ENCODE measurements at places on chromosomes 7 and 10.
A peak's percentile ranks its signal among the peaks of the same experiment; 100 is the strongest.

DNA sequence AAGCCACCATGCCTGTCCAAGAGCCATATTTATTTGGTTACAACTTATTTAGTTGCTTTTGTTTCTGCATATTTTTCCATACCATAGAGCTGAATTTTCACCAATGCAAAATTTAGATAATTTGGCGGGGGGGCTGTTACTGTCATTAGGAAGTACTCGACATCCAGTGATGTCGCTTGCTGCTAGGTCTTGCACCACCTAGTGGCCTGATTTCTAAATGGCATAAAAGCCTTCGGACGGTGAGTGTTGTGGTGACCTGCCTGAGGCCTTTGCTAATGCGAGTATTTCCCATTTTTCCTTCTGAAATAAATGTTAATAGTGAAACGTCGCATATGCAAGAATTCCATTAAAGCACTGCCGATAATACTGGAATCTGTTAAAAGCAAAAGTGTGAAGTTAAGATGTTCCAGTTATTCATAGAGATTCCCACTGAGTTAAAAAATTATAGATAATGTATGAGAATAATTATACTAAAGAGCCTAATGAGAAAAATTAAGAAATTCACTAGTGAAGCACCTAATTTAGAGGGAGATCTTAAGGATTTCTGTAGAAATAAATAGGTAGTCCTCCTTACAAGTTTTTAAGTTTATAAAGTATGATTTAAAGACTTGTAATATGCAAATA lies 86.1 kb upstream of the DNAJB6 start:
- DNase-seq: peak; percentile 18

- DNase-seq: no peak
Observed at GRCh38 chr10:81116201-81116600, 578.5 kb downstream of the SH2D4B start.

DNA sequence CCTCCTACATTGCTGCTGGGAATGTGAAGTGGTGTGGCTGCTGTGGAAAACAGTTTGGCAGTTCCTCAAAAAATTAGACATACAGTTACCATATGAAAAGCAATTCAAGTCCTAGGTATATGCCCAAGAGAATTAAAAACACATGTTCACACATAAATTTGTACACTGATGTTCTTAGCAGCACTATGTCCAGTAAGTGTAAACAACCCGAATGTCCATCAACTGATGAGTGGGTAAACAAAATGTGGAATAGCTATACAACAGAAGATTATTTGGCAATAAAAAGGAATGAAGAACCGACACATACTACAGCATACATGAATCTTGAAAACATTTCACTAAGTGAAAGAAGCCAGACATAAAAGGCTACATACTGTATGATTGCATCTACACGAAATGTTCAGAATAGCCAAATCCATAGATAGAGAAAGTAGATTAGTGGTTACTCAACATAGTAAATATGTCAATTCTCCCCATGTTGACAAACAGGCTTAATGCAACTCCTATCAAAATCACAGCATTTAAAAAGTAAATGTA lies 17.2 kb downstream of the CEP41 start:
- no peak for DNase-seq

DNA sequence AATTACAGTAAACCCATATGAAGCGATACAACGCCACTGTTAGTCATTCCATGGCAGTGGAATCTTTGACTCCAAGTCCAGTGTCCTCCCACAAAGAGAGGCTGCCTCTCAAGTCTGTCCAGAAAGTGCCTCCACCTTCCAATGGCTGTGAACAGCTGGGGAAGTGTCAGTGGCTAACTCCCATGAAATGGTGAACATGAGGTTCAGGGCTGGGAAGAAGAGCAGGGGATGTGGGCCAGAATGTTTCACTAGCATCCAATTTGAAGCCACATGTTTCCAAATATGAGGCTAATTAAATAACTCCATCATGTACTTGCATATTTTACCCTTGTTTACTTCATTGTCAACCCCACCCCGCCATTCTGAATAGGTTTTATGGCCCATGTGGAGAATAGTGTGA lies 53.1 kb upstream of the CHST15 start:
- DNase-seq: no peak

GRCh38 chr10:131816941-131817700 lies 83.7 kb upstream of the PPP2R2D start:
- no peak for DNase-seq

GRCh38 chr7:101017064-101017777 lies 2.7 kb upstream of the MUC17 start:
- peak; percentile 37 for DNase-seq

DNA sequence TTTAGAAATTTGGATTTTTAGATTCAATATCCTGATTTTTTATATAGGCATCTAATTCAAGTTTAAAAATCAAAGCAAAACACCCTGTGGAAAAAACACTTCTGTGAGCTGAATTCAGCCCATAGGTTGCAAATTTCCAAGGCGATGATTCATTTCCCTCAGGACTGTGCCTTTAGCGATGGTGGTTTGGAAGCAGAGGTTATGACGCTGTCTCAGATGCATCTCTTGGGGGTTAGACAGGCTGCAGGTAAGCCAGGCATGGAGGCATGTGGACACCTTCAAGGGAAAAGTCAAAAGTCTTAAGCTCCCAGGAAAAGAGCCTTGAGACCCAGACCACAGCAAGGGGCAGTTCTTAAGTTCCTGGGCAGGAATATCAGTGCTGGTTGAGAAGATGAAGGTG lies 9.5 kb upstream of the FRA10AC1 start:
- DNase-seq: no peak

- DNase-seq: no peak
Observed at GRCh38 chr7:22574754-22575520, 74.9 kb upstream of the STEAP1B start.

DNA sequence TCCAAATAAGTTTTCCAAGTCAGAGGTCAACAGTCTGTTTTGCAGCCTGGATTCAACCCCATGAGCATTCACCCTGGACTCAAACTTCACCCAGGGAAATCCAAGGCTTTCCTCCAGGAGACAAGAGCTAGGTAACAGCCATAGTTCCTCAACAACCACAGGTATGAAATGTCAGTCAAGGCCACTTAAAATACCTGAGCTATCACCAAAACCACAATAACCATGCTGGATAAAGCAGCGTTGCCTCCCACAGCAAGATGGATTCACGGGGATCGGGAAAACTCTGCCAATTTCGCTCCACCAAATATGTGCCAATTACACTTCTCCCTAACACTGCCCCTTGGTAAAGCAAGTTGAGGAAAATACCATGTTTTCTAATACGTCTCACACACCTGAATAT lies 444.1 kb upstream of the KLF6 start:
- DNase-seq: no peak
